ENCODE measurements at places on chromosomes 2 and 18.
A peak's percentile ranks its signal among the peaks of the same experiment; 100 is the strongest.

DNA sequence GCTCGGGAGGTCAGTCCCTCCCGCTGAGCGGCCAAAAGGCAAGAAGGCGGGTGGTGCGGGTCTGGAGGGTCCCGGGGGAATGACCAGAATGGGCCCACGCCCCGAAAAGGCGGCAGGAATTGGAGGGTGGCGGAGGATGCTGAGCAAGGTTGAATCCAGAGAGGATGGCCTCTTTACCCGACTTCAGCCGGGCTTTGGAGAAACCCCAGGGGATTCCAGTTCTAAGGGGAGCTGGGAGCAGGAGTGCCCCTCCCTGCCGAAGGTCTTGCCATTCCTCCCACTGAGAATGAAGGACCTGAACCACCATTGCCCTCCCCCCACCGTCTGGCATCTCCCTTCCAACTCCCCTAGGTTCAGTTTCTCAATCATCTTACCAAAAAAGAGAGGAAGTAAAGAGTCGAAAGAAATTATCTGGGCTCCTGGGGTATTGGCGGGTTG, 38.9 kb upstream of the ATP6V1B1 start:
- DNase-seq: no peak

GRCh38 chr2:157789933-157790511, 86.1 kb downstream of the ACVR1 start:
- DNase-seq: no peak

DNA sequence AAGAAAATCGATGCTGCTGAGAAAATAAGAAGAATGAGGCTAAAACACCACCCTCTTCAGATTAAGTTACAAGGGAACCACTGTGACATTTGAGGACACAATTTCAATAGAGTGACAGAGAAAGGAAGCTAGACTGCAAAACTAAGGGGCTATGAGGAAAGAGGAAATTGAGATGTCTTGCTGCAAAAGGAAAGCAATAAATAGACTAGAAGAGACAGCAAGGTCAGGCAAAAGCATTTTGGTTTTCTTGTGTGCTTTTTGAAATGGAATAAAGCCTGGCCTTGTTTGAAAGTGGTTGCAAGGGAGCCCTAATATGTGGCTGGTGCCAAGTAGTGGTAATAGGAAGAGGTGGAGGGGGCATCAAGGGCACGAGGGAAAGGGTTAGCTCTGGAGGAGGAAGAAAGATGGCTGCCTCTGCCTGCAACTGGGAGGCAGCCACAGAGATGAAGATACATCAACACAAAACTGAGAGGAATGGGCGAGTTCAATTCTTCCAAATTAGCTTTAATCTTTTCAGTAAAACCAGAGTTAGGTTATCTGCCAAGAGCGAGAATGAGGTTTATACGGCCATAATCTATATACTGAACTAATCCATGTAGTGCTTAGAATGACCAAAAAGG, 1.2 kb upstream of the MRO start:
- DNase-seq: no peak

DNA sequence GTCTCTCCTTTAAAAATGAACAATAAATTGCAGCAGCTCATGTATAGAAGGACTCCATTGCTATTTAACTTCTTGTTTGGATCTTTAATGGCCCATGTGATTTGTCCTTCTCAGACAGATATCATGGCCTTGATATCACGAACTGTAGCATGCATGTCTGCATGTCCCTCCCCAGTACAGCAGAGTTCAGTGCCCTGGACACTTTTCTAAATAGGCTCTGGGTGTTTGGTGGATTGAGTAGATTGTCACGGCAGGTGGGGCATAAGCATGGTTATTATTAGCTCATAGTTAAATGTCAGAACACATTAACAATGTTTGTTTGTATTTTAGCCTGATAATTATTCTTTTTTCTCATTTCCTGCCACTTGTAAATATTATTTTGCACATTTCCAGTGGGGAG, 118.3 kb downstream of the LRRTM1 start:
- DNase-seq: no peak

GRCh38 chr18:67518566-67518965, 2.0 kb upstream of the DSEL start:
- no peak for DNase-seq

DNA sequence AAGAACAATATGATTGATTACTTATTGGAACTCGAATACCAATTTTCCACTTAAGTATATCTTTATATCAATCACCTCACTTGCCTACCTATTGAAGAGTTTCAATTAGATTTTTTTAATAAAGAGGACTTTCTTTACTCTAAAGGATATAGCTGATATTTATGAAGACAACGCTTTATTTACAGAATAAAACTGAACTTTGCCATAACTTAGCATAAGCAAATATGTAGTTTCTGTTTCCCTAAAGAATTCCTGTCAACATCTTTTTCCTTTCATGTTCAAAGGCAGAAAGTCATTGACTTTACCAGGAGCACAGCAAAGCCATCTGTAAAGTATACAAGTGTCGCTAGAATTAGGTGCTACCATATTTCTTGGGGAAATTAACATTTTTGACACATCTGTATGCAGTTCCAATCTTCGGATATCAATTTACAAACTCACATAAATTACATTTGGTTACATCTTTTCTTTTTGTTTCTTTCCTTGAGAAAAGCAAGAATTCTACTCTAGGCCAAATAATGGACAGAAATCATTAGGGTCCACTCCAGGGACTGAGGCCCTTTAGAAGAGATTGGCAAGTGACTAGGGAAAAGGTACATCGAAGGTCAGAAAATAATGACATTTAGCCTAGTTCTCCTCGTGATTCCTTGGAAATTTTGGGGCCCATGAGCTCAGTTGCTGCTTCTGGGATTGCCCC, 7.5 kb upstream of the SCN1A start:
- no peak for DNase-seq

DNA sequence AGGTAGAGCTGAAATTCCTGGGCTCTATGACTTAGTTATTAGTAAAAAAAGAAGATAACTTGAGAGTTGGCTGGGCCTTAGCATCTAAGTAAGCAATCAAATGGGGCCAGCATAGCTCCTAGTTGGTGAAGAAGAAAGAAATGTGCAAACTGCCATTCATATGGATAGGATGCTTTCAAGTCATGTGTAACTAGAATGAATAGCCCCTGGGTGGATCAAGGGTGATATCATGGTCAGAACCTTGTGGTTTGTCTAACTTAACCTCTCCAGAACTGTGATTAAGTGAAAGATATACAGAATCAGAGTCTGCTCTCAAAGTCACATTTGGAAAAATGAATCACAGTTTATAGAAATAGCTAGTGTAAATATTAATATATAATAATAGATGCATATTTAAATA, 198.7 kb upstream of the DTNA start:
- DNase-seq: no peak

GRCh38 chr2:176592216-176592615, 323.0 kb downstream of the MTX2 start:
- no peak for DNase-seq

GRCh38 chr2:214558341-214558740, 147.5 kb downstream of the VWC2L start:
- no peak for DNase-seq

DNA sequence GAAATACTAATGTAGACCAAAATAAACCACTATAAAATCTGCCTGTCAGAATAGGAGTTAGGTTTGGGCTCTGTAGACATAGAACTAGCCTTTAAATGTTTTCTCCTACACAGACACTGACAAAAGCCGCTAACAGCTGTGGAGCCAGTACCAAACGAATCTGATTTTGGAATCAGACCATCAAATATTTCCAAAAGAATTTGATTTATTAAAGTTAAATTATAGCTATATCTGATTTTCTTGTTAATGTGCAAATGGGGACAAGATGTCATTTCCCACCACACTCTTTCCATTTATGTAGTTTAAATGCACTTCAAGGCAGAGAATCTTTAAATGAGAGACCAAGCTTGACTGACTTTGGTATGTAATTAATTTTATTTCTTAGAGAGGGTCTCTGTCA, 343.4 kb upstream of the FIGN start:
- no peak for DNase-seq

GRCh38 chr2:207338220-207338607, 172.5 kb upstream of the KLF7 start:
- no peak for DNase-seq

- no peak for DNase-seq
These were observed 186.5 kb upstream of the FANCL start for GRCh38 chr2:58427572-58428095.

- DNase-seq: no peak
These were observed 229.1 kb upstream of the APCDD1 start for GRCh38 chr18:10225300-10225699.

DNA sequence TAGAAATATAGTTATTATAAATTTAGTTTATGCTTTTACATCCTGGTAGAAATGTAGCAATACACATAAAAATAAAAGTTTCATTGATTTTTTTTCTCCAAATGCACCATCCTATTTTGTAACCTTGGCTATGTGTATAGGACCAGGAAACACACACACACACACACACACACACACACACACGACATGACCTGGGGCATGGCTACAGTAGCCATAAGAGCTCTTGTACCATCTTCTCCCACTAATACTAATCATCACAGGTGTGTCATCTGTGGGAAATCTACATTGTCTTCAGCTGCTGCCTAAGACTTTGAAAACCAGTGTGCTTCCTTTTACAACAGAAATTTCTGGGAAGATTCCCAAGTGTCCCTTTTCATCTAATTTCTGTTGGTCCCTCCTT, 144.3 kb downstream of the MCFD2 start:
- DNase-seq: no peak

- no peak for DNase-seq
These were observed 31.9 kb upstream of the CASP8 start for GRCh38 chr2:201228271-201228911.

GRCh38 chr2:148645539-148646230, 1.1 kb downstream of the EPC2 start:
- peak; percentile 62 for DNase-seq

DNA sequence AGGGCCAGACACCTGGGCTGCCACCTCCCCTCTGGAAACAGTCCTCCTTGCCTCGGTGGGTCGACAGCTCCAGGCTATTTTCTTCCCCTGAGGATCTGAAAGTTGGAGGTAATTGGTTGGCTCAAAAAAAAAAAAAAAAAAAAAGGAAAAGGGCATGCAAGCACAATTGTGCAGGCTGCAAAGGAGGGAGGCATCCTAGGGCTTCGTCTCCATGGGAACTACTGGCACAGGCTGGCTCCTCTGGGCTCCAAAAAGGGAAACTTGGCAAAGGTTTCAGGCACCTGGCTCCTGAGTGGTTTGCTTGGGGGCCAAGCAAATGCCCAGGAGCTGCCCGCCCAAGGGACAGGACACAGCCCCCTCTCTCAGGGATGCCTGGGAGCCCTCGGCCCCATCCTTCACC, 1.1 kb upstream of the KCNIP3 start:
- DNase-seq: no peak

DNA sequence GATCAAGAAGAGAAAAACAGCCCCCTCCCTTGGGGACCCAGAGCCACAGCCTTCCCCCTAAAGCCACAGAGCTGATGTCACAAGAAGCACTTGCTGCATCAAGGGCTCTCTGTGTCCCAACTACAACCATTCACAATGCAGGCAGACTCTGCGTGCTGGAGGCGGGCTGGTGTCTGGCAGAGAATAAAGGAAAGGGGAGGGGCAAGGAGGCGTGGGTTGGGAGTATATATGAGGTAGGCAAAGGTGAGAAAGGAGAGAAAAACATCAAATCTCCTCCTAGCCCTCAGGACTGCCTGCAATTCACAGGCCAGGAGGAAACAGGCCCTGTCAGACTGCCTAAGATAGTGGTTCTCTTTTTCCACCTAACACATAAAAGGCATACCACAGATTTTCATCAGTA, 48.8 kb upstream of the IHH start:
- peak; percentile 21 for DNase-seq

DNA sequence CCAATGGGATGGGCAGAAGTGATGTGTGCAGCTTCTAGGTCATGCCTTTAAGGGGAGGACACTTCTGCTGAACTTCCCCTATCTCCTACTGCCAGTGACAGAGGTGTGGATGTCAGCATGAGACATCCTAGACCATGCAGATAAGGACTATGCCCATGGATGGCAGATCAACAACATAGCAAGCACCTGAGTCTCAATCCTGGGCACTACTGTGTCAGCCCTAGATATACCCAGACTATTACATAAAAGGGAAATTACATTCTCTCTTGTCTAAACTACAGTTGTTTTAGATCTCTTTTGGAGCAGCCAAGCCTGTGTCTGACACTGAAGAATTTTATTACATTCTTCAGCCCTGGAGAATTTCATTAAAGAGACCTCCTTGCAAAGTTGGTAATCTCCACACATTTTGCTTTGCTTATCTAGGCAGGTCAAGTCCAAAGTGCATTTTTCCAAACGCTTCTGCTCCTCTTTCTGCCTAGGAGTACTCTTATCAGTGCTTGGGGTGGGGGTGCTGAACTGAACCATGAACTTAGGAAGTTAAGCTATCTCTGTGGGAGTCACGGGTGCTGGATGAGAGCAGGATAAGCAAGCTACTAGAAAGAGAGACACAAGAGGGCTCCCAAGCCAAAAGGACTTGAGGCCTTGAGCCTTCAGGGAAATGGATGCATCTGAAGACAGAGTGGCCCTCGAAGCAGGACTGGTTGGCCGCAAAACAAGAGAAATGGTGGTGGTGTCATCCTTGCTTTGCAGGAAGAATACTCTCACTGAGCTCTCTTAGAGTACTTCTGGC, 95.2 kb upstream of the SPRED2 start:
- DNase-seq: no peak

GRCh38 chr2:126558029-126558428, 97.9 kb upstream of the GYPC start:
- no peak for DNase-seq

GRCh38 chr2:200905618-200906296, 16.6 kb downstream of the NIF3L1 start:
- DNase-seq: peak; percentile 58

- no peak for DNase-seq
These were observed 6.8 kb upstream of the NR4A2 start for GRCh38 chr2:156339110-156339847.

GRCh38 chr2:206996556-206997065, 57.3 kb downstream of the CPO start:
- DNase-seq: no peak

- peak; percentile 42 for DNase-seq
These were observed 94.2 kb upstream of the DLX2 start for GRCh38 chr2:172196768-172197431.

DNA sequence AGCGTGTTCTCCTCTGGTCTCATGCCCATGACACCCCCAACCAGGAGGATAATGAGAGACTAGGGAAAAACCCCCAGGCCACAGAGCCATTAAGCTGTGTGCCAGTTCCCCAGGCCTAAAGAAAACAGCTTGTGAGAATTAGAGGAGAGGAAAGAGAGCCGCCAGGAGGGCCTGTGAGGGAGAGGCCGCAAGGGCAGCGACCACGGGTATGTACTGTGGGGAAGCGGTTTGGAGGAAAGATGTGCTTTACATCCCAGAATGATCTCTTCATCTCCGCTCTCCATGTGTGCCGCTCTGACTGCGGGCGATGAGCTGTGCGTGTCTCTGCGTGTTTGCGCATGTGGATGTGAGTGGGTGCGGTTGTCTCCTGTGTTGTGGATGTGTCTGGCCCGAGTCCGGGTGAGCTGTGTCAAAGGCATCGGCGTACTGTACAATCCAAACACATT, 82.9 kb downstream of the DYSF start:
- no peak for DNase-seq

DNA sequence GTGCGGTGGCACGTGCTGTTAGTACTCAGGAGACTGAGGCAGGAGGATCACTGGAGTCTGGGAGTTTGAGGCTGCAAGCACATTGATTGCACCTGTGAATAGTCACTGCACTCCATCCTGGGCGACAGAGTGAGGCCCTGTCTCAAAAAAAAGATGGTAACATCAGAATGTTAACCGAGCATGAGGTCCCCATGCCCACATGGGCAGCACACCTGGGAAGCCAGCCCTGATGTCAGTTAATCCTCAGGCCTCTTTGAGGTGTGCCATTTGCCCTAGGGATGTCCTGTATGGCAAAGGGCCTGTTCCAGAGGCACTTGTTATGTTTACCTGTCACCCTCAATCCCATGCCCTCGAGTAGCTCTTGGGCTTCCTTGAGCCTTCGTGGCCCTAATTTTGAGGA, 16.6 kb downstream of the RBFA start:
- DNase-seq: no peak
